Skin of body (tissue), 3 donors: ENCODE measurements at places on chromosomes 5 and 9.
A peak's percentile ranks its signal among the peaks of the same experiment; 100 is the strongest.

DNA sequence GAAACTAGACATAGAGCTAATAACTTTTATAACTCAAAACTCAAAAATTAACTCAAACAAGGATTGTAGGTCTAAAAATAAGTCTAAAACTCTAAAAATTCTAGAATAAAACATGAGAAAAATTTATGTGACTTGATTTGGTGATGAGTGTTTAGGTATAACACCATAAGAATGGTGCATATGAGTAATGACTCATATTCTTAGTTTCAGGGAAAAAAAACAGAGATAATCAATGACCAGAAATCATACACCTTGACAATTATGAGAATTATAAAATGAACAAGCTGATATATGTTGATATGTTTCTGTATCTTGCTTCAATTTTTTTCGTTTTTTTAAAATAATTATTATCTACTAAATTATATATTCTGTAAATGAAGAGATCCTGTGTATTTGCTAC lies 541.2 kb downstream of the PTPRD start:
- DNase-seq = no peak

DNA sequence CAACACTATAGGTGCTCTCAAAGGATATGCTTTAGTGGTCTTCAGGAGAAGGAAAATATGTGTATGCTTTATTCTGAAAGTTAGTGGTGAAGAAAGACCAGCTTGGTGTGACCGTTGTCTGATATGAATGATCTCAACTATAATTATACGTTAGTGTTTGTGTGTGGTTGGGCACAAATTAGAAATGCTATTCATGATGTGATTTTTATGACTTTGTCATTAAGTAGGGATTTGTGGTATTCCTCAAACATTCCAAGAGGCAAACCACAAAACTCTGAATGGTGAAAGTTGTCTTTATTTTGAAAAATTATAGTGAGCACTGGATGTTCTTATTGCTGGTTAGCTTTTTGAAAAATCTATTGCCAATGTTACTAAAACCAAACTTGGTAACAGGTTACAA lies 6.2 kb upstream of the F2R start:
- DNase-seq = peak; percentile 36

DNA sequence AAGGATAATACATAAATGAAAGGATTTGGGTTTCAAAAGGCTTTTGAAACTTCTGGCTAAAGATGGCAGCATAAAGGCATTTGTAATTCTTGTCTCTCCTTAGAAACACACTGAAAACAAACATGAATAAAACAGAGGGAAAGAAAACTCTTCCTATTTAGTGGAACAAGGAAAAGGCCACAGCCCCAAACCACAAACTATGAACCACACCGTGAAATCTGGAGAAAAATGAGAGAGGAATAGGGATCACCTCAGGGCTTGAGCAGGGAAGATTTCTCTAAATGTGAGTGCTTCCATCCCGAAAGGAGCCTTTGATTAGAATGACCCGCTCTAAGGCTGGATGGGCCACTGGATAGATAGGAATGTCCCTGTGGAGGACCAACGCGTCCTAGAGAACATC lies 119.6 kb downstream of the SEC61B start:
- DNase-seq = no peak

DNA sequence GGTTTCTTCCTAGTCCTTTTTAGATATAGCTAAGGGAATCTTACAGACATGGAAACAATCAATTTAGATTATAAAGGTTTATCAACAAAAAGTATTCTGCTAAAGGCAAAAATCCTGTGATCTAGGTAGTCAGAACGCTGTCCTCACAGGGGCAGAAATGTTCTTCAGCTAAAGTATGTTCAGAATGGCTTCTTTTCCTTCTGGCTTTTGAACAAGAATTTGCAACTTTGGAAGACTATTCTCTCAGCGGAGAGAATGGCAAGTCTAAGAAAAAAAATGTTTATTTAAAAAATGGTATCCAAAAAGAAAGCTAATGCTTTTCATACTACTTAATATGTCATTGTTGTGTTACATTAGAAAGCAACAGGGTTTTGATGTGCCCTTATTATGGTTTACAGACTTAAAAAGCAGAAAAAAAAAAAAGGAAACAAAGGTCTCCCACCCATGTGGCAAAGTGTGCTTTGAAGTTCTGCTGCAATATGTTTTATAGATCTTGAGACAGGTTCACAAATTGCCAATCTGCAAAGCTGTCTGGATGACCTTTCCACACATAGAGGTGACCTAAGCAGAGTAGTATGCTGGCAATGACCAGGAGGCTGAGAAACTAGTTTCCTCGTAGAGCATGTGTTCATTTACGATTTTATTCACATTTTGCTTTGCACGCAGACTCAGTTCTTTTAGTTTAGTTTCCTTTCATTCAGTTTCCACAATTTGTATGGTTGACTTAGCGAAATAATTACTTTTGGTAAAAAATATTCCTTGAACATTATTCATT lies 45.1 kb upstream of the PJA2 start:
- DNase-seq = peak; percentile 49

DNA sequence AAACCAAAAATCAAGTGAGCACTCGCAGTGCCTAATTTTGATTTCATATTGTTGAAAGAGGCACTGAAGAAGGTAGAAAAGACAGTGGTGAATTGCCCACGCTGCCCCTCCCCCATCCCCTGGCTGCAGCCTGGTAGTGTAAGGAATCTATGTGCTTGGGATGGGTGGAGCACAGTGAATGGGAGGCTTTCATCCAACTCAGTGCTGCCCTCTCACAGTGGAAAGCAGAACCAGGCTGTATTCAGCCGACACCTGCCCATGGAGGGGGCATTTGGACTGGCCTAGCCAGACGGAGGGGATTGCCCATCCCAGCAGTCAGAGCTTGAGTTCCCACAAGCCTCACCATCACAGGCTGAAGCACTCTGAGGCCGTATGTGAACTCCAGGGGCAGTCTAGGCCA lies 800.4 kb upstream of the DMAC1 start:
- DNase-seq = no peak

GRCh38 chr9:37392272-37392671 lies 30.2 kb upstream of the GRHPR start:
- DNase-seq = no peak

DNA sequence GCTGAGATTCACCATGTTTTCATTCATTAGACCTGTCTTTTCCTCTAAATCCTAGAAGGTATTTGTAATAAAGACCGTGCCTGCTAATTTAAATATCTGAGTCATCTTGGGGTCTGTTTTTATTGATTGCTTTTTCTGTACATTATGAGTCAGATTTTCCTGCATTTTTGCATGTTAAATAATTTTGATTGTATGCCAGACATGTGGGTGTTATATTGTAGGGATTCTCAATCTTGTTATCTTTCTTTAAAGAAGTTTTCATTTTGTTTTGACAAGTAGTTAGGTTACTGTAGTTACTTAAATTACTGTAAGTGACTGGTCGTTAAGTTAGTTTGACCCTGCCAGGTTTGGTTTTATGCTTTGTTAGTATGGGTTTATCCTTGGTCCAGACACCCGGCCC lies 35.1 kb downstream of the EXOSC2 start:
- DNase-seq = no peak

GRCh38 chr5:78060421-78060820 lies 234.1 kb downstream of the AP3B1 start:
- no peak for DNase-seq

GRCh38 chr9:35488566-35489312 lies 1.2 kb upstream of the RUSC2 start:
- no peak for DNase-seq

DNA sequence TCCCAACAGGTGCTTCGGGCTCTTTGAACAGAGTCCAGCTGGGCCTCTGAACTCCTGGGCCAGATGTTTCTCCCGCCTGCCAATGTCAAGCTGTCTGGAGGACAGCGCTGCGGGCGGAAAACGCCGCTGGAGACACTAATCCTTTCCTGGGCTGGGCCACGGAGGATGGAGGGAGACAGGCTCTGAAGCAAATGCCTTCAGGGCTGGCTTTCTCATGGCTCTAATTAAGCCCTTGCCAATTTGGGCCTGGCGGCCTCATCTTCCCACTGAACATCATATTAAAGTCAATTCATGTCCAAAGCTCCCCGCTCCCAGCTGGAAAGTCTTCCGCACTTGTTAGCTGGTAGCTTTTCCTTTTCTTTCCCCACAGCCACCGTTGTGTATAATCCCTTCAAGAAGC lies 72.7 kb downstream of the NTNG2 start:
- no peak for DNase-seq

DNA sequence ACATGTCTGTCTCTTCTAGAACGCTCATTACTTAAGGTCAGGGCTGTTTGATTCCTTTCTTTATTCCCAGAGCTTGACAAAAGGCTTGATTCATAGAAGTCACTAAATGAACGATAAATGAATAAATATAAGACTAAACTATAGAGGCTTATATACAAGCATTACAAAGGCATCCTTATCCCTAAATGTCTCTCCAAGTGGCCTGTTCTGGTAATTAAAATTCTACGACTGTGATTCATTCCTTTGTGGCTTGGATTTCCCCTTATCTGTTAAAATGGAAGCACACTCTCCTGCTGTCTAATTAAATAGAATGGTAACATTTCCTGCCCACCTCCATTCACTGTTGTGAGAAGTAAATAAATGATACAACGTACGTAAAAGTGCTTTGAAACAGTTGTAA lies 49.5 kb downstream of the C7 start:
- no peak for DNase-seq

- no peak for DNase-seq
Measured at GRCh38 chr9:114125476-114126013, 26.5 kb upstream of the KIF12 start.

- no peak for DNase-seq
Measured at GRCh38 chr9:134880484-134881312, at the start of gene FCN2. TSS of gene FCN2 (plus strand) at chr9:134880810. CDS start at chr9:134880822, 12 bp downstream.

DNA sequence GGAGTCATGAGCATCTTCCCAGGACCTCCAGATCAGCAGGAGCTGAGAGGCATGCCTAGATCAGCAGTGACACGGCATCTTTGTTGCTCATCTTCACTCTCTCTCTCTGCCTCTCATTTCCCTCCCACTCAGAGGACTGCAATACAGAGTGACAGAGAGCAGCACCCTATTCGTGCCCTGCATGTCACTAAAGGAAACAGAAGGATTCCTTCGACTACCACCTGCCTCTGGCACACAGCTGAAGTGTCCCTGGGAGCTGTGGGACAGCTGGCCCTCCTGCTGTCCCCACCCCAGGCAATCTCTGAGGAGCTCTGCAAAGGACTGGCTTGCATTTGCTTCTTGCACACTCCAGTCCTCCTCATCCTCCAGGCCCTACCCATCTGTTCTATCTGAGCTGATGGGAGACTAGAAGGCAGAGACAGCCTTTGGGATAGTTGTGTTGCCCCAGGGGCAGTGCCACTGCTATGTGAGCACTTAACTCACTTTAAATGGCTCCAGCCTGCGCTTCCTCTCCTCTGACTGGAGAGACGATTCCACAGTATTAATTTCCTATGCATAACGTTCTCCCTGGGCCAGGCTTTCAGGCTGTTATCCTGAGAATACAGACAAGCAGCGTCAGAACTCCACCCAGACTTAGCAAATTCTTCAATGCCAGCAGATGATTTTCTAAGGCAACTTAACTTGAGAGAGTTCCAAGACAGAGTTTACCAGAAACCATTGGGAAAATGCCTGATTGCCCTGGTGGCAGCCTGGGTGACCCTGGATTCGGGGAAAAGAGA lies 167.6 kb upstream of the MAP1B start:
- DNase-seq = no peak
